ENCODE measurements at places on chromosomes 1 and 21. TPM values are rescaled to one million over a fixed set of nuclear protein-coding genes. Genes with fewer than 3 reads are reported as not detected.

HSPA6 gene
- under 0.01 TPM for total RNA-seq

AGL gene
- total RNA-seq, result 7.8 TPM

KCNC4 gene
- total RNA-seq, result 1.1 TPM

SLAMF7 gene
- total RNA-seq, result not detected

GNAT2 gene
- total RNA-seq, result not detected

NTRK1 gene
- 0.20 TPM for total RNA-seq

CFHR4 gene
- not detected for total RNA-seq
